Fibroblast of skin of scalp (primary cell): ENCODE measurements at places on chromosomes 5 and 9.
A peak's percentile ranks its signal among the peaks of the same experiment; 100 is the strongest.

DNA sequence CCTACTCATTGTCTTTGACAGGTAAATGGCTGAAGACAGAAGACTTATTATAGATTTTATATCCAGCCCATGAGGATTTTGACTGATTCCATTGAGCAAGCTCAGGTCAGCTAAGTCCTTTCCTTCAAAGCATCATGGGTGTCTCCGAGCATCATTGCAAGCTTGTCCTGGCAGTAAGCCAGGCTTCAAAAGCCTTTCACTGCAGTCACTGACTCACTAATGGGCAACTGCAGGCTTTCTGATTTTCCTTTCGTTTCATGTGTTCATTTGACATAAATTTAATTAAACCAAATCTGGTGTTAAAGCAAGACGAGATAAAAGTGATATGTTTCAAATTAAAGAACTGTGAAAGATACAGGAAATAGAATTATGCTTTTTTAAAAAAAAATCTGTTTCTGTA lies 426.2 kb downstream of the ANXA1 start:
- peak; percentile 24 for DNase-seq

DNA sequence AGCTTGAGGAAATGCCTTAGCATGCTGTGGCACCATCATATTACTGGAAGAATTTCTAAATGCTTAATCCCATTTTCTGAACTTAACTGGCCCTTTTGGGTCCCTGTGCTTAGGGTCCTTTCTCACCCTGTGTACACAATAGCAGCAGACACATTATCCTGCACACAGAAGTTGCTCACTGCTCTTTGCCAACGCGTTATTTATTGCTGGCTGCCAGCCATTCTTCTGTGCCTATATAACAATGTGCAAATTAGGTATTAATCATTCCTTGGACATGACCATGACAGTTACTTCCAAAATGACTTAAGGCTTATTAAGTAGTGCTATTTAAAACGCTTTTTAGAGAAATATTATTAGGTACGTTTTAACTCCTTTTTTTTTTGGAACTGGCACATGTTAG lies 134.7 kb downstream of the FBN2 start:
- no peak for DNase-seq

- peak; percentile 55 for DNase-seq
Measured at GRCh38 chr9:108469654-108470053, 386.1 kb downstream of the ACTL7B start.

DNA sequence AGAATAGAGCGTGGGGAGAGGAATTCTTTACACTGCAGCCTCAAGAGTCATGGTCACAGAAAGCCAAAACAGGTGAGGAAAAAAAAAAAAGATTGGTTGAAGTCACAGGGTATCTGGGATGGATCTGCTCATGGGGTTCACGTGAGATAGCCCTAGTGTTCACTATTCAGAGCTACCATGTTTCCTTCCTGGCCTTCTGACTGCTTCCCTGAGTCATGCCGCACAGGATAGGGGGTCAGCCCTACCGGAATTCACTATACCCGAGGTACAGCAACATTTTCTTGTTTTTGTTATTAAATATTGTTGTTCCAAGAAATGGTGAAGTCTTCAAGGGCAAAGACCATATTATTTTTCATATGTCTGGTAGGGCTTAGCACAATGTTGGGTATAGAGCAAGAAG lies 21.5 kb upstream of the MAN2A1 start:
- DNase-seq: no peak

DNA sequence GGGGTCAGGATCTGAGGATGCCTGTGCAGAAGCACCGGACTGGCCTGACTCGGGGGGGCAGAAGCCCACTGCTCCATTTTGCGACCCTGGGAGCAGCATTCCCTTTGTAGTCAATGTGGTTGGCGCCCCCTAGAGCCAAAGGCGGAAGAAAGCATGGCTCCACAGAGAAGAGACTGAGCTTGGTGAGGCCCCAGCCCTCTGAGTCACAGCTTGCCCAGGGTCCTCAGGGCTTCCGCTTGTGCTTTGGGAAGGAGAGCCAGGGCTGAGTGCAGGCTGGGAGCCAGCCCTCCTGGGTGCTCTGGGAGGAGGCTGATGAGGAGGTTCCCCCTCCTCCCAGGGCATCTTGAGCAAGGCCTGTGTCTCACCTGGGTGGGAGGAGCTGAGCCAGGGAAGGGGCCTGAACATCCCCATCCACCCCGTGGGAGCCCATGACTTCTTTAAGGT lies 5.5 kb upstream of the AQP3 start:
- peak; percentile 84 for DNase-seq

GRCh38 chr9:14095277-14095676 lies 218.7 kb downstream of the NFIB start:
- DNase-seq: no peak

DNA sequence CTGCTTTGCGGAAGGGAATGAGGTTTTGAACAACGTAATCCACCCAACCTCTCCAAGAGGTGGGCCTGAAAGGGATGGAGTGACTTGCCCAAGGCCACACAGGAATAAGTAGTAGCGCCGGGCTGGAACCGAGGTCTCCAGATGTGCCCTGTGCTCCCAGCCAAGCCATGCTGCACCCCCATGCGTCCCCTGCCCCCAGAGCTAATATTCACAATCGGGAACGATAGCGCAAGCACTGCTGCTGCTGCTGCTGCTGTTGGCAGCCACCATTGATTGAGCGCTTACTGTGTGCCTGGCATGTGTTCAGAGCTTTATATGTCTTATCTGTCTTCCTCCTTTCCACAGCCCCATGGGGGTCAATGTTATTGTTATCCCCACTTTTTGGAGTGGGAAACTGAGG lies 43.9 kb downstream of the AMBP start:
- DNase-seq: no peak

DNA sequence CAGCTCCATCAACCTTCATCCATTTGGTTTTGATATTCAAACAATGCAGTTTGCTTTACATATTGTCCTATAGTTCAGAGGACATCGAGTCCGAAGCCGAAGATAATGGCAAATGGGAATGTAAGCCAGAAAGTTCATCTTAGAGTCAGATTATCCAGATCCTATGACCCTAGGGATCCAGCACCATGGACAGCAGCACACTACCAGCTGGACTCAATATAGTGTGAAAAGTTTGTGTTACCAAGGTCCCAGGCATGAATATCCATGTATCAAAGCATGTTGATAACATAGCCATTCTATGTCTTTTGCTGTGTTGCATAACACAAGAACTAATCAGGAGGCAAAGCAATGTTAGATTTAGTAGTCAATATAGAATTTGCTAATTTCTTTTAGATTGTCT lies 46.3 kb downstream of the FSTL4 start:
- peak; percentile 27 for DNase-seq

- DNase-seq: no peak
Measured at GRCh38 chr5:160357394-160357793, 13.0 kb downstream of the C1QTNF2 start.

GRCh38 chr5:42991404-42992087 lies 48.6 kb downstream of the ANXA2R start:
- DNase-seq: no peak

DNA sequence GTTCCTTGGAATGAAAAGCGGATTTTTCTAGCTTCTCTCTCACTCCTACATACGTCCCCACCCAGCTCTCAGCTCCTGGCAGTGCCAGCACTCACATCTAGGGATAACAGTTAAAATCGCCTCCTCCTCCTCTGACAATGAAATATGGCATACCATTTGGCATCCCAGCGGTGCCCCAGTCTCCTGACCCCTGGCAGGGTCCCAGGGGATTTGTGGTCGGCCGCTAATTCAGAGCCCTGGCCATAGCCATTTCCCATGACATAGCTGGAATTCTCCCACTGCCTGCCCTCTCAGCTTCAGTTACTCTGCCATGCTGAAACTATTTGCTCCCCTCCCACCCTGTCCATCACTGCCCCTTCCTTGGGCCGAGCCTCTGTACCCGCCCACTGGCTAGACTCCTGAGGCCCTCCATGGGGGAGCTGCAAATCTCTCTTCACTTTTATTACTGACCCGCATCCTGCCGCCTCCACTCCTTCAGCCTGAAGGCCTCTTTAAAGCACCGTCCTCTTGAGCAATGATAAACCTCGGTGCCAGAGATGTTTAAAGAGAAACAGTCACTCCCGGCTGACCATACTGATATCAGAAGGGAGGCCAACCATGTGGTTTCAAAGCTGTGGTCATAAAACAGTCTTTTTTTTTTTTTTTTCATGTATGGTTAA lies 139.8 kb downstream of the SLIT3 start:
- peak; percentile 95 for DNase-seq

DNA sequence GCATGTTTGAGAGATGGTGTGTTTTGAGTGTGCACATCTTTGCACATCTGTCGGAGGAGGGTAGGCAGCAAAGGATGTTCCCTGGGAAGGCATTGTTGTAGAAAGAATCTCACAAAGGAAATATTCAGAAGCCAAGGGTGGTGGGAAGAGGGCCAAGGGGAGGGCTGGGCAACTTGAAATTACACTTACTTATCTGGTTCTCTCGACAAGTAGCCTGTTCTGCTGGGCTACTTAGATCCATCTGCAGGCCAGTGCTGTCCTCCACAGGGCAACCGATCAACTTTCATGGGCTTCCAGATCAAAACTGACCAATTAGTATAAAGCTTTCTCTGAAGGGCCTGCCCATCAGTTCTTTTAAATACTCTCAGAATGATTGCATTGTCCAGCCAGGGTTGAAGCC lies 495.2 kb downstream of the GADD45G start:
- peak; percentile 46 for DNase-seq

DNA sequence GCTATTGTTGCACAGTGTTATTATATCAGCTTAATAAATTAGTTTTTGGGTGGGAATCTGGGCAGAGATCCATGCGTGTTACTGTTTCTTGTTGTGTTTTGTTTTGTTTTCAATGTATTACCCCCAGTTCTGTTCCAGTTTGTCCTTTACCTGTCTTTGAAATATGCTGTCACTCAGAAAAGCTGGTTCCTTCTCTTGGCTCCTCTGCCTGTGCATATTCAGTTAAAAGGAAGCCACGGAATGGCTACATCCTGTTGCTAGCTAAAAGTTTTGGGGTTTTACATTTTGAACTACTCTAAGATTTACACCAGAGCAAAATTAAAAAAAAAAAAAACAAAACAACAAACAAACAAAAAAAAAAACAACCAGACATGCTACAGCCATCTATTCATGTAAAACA lies 374.9 kb upstream of the RORB start:
- no peak for DNase-seq

DNA sequence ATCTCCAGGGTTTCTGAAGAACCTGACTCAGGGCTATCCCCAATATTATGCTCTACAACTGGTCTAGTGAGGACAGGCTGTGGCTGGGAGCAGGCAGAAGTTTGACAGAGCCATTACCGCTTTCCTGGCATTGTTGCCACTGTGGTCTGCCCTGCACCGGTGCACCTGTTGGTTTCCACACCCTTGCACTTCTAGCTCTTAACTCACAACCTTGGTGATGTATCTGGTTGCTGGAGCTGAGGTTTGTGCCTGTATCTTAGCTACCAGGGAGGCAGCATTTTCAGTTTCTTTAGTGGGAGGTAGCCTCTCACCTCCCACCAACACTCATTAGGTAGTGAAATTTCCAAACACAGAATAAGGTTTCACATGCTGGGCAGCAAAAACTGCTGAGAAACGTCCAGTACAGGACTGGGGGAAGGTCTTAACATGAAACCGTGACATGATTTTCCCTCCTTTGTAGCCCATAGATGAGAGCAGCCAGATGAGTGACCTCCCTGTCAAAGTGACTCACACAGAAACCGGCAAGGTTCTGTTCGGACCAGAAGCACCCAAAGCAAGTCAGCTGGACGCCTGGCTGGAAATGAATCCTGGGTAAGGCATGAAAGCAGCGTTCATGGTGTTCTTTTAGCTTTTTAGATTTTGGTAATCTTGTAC lies 57.7 kb downstream of the SMARCA2 start:
- DNase-seq: no peak

DNA sequence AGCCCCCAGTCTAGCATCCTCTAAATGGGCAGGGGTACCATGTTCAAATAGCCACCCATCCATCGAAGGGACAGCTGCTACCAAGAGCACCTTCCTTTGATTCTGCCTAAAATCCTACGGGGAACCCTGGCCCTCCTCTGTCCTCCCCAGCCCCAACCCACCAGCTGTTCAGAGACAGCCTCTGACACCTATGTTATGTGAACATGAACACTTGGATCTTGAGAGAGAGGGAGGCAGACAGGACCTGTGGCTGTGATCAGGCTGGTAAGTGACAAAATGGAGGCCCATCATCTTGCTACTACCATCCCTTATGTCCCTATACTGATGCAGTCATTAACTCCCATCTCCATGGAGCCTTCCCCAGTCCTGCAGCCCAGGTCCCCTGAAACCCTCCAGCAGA lies 8.2 kb downstream of the SLC23A1 start:
- no peak for DNase-seq

- DNase-seq: peak; percentile 12
Measured at GRCh38 chr9:120257483-120257882, 322.5 kb downstream of the CDK5RAP2 start.

GRCh38 chr5:154202379-154203260 lies 12.1 kb downstream of the GALNT10 start:
- DNase-seq: no peak

- no peak for DNase-seq
Measured at GRCh38 chr9:8252445-8252844, 452.9 kb upstream of the DMAC1 start.

- DNase-seq: no peak
Measured at GRCh38 chr5:172999372-172999973, 15.9 kb downstream of the ATP6V0E1 start.

- no peak for DNase-seq
Measured at GRCh38 chr9:114484215-114484853, 20.9 kb downstream of the WHRN start.

GRCh38 chr5:109964136-109964535 lies 274.4 kb downstream of the MAN2A1 start:
- DNase-seq: no peak

DNA sequence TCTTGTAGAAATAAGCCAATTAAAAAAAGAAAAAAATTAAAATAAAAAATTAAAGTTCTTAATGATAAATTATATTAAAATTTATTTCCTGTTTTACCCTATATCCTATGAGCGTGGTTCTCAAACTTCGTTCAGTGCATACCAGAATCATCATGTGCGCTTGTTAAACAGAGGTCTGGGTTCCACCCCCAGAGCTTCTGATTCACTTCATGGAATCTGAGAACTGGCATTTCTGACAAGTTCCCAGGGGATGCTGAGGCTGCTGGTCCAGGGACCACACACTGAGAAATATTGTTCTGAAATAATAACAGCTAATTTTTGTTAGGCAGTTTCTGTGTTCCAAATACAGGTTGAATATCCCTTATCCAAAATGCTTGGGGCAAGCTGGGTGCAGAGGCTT lies 79.3 kb downstream of the TMC1 start:
- DNase-seq: peak; percentile 95

- no peak for DNase-seq
Measured at GRCh38 chr5:171852255-171852681, 66.7 kb downstream of the SMIM23 start.
